ENCODE measurements at places on chromosomes 1 and 21.

GRCh38 chr1:22248746-22249145 is 105.8 kb upstream of the WNT4 start:
- no peak for DNase-seq

GRCh38 chr1:50350868-50351267 is 72.4 kb downstream of the DMRTA2 start:
- no peak for DNase-seq

- DNase-seq = no peak
Measured at GRCh38 chr1:245694753-245695195, 540.0 kb downstream of the KIF26B start.

GRCh38 chr1:196148367-196148970 is 459.8 kb downstream of the KCNT2 start:
- DNase-seq = peak; percentile 58

- DNase-seq = no peak
Measured at GRCh38 chr1:100411019-100411418, 58.7 kb downstream of the CDC14A start.

DNA sequence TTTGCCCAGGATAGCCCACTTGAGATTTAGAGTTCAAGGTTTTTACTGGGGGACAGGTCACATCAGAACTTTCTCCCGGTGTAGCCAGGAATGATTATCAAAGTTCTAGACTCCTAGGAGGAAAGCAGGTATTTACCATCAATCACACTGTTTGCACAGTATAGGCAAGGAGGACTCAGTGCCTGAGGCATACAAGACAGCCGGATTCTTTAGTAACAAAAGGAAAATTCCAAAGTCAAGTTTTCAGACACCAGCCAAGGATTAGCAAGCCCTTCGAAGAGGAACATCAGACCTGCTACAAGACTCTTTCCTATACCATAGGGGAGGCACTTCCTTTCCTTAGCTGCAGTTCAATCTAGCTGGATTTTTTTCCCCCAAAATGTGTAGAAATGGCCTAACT is 197.8 kb upstream of the USP25 start:
- DNase-seq = no peak

- no peak for DNase-seq
Measured at GRCh38 chr1:163796394-163796821, 474.7 kb downstream of the NUF2 start.

DNA sequence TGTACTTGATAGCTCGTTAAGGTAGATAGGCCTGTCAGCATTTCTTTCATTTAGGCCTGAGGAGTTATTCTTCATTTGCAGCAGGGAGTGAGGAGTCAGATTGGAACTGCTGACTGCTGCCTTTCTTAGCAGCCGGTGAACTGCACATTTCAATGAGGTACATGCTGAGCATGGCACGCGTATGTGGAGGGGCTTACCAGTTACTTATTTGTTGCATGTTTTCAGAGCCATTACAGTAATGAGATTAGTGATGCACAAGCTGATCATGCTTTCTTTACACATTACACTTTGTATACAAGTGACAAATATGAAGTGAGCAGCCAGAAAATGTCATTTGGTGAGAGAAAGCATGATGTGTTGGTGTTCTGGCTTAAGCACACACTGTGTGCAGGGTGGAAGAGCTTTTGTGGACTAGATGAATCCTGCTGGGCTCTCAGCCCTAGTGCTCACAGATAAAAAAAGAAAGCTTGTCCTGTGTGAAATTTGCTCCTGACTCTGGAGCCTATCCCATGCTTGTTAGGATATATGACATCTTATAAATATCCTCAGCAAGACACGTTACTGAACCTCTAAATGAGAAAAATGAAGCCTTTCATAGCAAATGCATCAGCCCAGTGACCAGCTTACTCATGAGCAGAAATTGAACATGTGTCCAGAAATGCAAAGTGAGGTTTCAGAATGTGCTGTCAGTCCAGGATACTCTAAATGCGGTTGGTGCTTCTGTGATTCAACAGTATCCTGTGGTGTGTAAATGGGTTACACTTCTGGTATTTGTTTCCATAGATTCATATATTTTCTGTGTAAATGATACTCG is 574.7 kb upstream of the ADGRL2 start:
- DNase-seq = no peak

- DNase-seq = no peak
Measured at GRCh38 chr1:195064358-195064757, 1543.9 kb downstream of the KCNT2 start.

DNA sequence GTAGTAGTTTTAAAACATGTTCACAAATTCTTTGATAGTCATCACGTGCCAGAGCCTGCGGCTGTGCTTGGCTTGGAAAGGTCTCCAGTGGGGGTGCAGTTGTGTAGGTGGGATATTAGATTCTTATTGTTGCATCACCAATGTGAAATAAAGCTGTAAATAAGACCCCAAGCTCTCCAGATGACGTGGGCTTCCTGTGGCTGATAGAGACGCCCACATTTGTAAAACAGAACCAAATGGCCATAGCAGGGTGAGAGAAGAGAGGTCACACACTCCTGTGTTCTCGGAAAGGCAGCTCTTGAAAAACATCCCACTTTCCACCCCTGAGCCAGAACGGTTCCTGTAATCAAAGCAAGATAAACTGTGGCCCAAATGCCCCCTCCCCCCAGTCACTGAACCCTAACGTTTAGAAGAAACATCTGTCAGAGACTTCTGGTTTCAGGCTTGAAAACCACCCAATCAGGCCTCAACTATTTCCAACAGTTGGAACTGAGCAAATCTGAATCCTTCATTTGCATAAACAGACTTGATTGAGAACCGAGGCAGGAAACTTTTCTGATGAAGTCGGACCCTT is 6.6 kb upstream of the NTPCR start:
- DNase-seq = peak; percentile 22

GRCh38 chr1:69919129-69919921 is 286.1 kb downstream of the LRRC40 start:
- DNase-seq = no peak

DNA sequence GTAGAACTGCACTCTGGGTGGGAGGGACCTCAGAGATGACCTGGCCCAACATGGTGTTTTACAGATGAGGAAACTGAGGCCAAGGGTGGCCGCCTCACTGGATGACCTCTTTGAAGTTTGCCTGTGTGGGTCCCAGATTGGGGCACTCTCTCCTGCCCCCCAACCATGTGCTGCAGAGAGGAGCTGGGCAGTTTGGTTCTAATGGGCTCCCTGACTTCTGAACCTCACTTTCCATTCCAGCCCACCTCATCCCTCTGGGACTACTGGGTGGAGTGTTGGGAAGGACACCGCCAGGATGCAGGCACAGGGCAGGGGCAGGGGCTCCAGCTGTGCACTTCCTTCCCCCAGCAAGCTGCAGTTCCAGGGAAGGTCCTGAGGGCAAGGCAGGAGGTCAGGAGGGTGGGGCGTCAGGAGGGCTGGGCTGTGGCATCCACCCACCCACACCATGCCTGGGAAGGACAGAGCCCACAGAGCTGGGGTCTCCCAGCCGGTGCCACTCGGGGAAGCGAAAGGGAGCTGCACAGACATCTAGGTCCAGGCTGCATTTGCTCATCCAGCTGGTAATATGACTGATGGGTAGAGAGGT is 10.3 kb upstream of the EPS8L3 start:
- DNase-seq = no peak

- no peak for DNase-seq
Measured at GRCh38 chr1:24540906-24541710, 14.8 kb upstream of the NCMAP start.

GRCh38 chr1:209435654-209436566 is 147.6 kb upstream of the CAMK1G start:
- peak; percentile 52 for DNase-seq

DNA sequence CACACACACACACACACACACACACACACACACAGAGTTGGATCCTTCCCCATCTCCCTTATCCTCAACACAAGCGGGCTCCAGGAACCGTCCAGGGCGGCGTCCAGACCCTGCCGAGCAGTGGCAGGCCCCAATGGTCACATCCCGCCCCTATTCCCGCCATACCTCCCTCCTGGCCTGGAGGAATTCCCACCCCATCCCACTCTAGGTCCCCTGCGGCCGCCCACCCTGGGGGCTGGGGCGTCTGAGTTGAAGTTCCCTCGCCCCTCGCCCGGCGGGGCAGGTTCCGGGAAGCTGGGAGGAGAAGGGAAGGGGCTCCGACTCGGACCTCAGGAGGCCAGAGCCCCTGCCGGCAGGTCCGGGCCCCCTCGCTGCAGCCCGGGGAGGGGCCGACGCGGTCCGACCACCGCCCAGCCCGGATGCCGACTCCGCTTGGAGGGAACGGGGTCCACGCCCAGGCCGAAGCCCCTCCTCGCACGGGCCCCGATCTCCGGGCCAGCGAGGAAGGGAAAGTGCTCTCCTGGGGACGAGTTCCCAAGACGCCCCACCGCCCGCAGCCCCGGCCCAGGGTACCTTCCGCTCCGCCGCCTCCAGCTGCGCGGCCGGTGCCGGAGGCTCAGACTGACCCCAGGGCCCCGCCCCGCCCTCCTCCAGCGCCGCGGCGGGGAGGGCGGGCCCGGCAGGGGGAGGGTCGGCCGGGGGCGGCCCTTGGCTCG is at the start of gene RHOC:
RHOC (minus strand) TSS at position 623 of the 716 bp plus-strand sequence. CDS start 3,328 bp downstream, outside the sequence.
- DNase-seq = peak; percentile 76

DNA sequence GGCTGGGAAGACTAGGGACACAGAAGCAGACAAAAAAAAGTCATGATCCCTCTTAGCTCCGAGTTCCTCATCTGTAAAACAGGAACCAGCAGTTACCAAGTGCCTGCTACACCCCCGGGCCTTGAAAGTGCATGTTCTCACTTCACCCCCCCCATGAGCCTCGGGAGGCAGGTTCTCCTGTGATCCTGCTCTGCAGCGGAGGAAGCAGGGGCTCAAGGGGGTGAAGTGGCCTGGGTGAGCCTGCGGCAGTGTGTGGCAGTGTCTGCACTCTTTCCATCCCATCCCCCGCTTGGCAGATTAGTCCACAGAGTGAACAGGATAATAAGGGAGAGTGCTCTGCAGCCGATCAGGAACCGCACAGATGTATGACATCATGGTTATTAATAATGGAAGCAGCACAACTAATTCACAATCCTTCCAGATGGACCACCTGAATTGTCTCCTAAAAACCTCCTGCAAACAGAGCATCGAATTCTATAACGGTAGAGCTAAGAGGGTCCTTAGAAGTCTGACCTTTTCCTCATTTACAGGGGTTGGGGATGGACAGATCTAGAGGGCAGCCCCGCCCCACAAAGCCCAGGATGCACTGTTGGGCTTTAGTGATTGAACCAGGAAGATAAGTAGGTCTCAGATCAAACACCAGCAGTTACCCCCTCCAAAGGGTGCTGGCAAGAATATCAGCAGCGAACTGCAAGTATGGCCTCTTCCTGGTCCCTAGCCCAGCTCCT is 174.1 kb upstream of the EDN2 start:
- no peak for DNase-seq

DNA sequence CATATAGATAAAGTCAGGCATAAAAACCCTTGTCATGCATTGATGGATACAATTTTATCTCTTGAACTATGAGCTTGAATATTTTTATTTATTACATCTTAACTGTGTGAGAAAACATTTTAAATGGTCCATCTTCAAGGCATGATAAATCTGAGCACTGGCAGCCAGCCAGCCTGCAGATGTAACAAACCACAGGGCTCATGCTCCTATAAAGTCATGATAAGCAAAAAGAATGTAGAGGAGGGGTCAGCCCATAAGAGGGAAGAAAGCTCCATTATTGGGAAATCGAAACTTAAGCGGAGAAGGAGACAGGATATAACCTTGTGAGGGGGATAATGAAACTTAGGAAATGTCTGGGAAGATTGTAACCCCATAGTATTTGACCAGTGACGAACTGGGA is 839.0 kb downstream of the LRRIQ3 start:
- no peak for DNase-seq

GRCh38 chr1:186244825-186245224 is 130.2 kb downstream of the TPR start:
- DNase-seq = peak; percentile 40

DNA sequence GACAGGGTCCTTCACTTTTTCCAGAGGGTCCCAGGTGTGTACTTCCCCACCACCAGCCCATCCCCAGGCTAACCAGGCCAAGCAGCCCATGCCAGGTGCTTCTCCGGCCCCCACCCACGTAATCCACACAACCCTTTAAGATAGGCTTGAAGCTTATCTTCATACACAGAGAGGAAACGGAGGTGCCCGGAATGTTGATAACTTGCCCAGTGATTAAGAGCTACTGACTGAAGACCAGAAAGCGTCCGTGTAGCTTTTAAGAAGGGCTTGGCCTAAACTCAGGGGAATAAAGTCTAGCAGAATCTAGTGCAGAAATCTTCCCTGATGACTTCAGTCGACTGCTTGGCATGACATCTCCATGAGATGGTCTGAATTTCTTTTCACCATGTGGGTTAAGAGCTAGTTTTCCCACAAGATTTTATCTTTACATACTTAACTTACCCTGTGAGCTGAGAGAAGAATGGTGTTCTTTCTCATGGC is 138.7 kb downstream of the GALNT2 start:
- DNase-seq = no peak

GRCh38 chr21:41817228-41817627 is 50.4 kb upstream of the RIPK4 start:
- DNase-seq = peak; percentile 80

GRCh38 chr1:64135462-64136223 is 67.8 kb upstream of the UBE2U start:
- DNase-seq = no peak

DNA sequence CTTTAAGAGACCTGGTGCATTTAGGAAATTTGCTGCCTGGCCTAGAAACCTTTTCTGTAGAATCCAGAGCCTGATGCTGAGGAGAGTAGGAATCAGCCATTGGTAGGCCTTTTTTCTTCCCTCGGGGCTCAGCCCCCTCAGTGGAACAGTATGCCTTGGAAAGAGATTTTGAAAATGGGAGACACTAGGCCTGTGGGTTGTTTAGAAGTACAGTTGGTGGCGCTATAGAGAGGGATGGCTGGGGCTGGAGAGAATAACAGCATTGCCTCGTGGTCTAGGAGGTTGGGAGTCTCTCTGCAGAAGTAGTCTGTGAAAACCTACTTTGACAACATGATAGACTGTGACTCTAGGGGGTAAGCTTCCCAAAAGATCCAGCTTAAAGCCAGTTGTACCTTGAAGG is 8.2 kb downstream of the KIF2C start:
- DNase-seq = no peak

GRCh38 chr21:41183575-41183974 is 15.6 kb downstream of the BACE2 start:
- DNase-seq = no peak

DNA sequence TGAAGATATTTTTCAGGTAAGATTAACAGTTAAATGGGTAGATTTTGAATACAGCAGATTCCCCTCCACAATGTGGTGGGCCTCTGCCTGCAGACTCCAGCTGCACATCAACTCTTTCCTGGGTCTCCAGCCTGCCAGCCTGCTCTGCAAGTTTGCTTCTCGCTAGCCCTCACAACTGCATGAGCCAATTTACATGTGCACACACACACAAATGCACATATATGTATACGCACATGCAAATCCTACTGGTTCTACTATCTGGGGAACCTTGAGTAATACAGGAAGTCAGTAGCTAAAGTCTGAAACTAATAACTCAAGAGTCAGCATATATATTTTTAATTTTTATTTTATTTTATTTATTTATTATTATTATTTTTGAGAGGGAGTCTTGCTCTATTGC is 34.8 kb upstream of the QSOX1 start:
- no peak for DNase-seq

GRCh38 chr1:224626042-224626441 is 9.9 kb downstream of the CNIH3 start:
- no peak for DNase-seq

- no peak for DNase-seq
Measured at GRCh38 chr1:91022518-91022929, 689 bp upstream of the ZNF644 start.

- peak; percentile 21 for DNase-seq
Measured at GRCh38 chr1:13623021-13623637, 39.5 kb downstream of the PDPN start.

- no peak for DNase-seq
Measured at GRCh38 chr21:37263827-37264600, 3.1 kb downstream of the VPS26C start.

GRCh38 chr1:109357616-109358015 is 40.1 kb downstream of the SORT1 start:
- DNase-seq = no peak
